ENCODE measurements at places on chromosomes 11 and 22.

DNA sequence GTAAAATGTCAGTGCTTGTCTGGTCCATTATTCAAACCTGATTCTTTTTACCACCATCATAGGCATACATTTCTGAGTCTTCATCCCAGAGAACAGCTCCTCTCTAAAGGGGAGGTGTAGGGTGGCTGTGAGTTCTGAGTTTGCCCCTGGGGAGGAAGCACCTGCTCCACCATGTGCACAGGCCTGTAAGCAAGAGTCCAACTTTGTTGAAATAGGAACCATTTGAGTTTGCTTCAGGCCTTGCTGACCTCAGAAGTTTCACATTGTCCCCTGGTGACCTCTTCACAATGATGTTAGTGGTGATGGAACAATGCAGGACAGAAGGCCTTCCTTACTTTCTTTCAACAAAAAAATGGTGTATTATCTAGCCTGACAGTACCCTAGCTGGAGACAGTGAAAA is 54.6 kb upstream of the TOP3B start:
- DNase-seq = no peak

GRCh38 chr11:73982990-73983740 is 522 bp upstream of the UCP2 start:
- DNase-seq = peak; percentile 56

DNA sequence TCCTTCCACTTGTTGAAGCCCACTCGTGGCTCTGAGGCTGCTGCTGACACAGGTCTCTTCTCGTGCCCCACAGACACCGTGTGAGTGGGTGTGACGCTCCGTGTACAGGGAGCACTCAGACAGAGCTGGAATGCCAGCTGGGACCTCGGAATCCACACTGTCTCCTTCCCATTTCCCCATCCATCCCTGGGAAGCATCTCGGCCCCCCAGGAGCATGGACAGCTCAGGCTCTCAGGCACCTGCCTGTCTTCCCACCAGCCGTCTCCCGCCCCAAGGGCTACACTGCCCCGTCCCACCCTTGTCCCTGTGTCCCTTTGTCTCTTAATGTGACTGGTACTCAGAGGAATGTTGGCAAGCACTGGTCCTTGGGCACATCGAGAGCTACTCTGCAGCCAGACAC is 63.8 kb downstream of the ARHGAP8 start:
- DNase-seq = no peak

DNA sequence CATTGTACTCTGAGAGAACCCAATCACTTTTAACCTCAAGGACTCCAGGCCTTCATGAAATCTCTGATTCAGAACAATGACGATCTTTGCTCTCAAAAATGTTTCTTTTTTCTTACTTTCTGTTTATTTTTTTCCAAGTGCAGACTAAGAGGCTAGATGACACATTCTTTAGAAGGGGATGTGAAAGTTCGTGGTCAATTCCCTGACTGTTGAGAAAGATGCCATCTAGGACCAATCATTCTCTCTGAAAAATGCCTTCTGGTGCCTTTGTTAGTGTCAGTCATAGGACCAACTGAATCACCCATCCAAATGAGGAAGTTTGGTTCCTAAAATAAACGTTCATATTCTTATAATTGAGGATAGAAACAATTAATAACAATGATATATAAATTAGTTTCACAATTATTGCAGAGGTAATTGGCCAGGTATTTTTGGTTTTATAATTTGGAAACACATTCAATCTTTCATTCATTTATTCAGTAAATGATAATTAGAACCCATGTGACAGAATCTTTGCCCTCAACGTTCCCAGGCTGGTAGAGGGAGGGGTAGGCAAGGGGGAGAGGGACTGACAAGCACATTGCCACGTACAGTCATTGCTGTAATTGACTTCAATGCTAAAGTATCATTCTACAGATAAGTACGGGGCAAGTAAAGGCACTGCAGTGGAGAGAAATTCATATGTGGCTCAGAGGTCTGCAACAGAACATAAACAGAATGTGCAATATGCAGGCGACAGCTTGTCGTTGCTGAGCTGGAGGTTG is 333.4 kb upstream of the MPPED2 start:
- no peak for DNase-seq

DNA sequence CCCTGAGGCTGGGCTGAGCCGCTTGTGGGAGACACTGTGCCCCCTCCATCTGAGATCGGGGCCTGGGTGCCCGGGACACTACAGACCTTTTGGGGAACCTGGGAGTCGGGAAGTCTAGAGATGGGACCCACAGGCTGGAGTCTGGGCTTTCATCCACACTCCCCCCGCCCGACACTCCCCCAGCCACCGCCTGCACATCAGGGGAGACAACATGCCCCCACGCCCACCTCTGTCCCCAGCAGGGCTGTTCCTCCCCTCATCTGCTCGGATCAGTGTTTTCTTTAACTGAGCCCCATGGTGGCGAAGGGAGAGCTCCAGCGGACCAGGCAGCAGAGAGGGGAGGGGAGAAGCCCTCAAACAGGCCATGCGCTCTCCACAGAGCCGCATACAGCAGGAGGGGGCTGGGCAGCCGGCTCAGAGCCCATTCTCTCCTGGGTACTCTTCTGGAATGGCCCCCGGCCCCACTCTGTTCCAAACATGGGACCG is 174.7 kb downstream of the IGLL1 start:
- no peak for DNase-seq

DNA sequence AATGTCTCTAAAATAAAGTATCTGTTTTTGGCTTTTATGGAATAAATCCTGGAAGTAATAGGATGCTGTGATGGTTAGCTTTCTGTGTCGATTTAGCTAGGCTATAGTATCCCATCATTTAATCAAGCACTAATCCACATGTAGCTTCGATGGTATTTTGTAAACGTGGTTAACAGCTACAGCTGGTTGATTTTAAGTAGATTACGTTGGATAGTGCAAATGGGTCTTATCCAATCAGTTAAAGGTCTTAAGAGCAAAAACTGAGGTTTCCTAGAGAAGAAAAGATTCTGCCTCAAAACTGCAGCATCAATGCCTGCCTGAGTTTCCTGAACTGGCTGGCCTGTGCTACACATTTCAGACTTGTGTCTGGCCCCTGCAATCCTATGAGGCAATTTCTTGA is 314.2 kb upstream of the SORL1-AS1 start:
- no peak for DNase-seq

- DNase-seq = no peak
Observed at GRCh38 chr11:69125861-69126260, 29.9 kb upstream of the SMIM38 start.

- no peak for DNase-seq
Observed at GRCh38 chr11:132402071-132402684, 1031.8 kb downstream of the NTM start.

DNA sequence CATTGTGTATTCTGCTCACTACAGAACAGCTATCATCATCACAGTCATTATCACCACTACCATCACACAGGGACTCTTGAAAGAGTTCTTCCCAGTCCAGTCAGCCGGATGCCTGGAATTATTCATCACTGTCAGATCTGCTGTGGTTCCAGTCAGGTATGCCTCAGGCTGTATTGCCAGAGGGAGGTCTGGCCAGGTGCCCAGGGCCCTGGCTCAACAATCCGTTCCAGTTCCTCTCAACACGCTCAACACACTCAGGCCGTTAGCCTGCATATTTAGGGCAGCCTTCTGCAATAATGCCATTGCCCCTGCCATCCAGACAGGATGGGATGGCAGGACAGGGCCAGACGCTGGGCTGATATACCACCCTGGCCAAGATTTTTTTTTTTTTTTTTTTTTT is 28.6 kb upstream of the RASL10A start:
- DNase-seq = peak; percentile 84

- DNase-seq = no peak
Observed at GRCh38 chr11:47415091-47415854, 6.9 kb downstream of the SLC39A13 start.

GRCh38 chr11:35298369-35298768 is 121.0 kb downstream of the SLC1A2 start:
- no peak for DNase-seq

DNA sequence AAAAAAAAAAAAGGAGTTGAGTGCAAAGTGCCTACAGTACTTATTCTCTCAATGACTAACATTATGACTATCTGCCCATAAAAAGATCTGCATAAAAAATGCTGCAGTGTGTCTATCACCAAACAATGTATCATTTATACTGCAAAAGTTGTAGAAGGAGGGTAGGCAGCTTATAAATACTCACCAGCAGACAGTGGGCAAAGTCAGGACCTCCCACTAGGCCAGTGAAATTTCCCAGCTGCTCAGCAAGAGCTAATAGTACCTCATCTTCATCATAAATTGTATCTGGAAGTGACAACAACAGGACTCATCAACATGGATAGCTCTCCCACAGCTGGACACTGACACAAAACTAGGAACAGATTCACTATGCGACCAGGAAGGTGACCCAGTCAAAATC is 1.6 kb downstream of the PPP2R1B start:
- no peak for DNase-seq

DNA sequence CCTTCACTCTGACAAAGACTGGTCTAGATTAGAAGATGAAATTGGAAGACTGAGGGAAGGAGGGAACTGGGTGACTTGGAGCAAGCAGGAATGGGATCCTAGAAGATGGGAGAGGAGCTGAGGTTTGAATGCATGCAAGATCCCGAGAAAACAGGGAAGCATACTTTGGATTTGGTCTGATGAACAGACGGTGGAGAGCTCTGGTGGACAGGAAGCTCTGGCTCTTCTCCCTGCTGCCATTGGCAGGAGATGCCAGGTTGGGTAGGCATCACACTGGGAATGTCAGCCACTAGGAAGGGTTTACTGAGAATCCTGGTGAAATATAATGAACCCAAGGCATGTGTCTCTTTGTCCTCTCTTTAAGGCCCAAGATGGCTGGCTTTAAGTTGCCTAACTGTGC is 16.5 kb downstream of the NAV2 start:
- no peak for DNase-seq

GRCh38 chr22:23565915-23566704 is 14.0 kb downstream of the IGLL1 start:
- DNase-seq = no peak

DNA sequence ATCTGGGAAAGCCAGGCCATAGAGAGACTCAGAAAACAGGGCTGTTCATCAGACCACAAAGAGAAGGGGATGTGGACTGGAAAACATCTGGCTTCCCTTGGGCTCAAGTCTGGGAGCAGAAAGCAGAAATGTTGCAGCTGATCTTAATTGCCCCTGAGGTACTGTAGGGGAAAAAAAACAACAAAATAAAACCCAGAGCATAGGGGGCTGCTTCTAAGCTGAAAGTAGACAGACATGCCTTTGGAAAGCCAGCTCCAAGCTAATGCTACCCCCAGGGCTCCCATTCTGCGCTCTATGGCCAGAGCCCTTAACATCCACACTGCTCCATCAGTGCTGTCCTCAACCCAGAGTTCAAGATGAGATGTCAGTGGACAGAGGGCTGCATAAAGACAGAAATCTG is 2.0 kb upstream of the PACSIN3 start:
- no peak for DNase-seq

DNA sequence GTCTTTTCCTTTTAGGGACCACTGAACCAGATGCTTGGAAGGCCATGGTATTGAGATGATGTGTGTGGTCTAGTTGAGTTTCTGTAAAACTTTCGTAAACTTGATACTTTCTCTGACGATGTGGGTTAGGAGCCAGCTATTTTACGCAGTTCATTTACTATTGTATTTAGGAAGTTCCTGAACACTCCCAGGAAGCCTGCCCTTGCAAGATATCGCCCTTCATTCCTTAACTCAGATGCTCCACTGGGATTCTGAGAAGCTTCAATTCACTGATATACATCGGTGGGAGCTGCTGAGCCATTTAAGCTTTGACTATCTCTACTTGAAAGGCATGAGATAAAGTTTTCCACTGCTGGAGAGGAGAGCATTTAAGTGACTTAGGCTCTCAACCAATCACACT is 121.3 kb downstream of the CSNK2A3 start:
- DNase-seq = no peak

- DNase-seq = no peak
Observed at GRCh38 chr22:38866399-38867123, 5.5 kb downstream of the CBX6 start.

DNA sequence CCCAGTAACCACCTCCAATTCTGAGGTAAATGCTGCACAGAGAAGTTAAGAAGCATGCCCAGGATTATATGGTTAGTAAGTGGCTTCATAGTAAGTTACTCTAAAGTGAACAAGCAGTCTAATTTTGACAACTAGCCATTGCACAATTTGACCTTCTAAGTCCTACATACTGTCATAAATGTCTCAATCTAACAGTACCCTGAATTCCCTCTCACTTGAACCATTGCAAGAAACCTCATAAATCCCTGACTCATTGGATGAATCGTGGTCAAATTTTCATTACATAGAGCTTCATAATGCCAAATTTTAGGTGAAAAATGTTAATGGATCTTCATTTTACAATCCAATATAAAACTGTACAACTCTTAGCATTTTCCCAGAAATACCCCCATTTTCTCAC is 217.3 kb upstream of the GRIA4 start:
- DNase-seq = peak; percentile 33

DNA sequence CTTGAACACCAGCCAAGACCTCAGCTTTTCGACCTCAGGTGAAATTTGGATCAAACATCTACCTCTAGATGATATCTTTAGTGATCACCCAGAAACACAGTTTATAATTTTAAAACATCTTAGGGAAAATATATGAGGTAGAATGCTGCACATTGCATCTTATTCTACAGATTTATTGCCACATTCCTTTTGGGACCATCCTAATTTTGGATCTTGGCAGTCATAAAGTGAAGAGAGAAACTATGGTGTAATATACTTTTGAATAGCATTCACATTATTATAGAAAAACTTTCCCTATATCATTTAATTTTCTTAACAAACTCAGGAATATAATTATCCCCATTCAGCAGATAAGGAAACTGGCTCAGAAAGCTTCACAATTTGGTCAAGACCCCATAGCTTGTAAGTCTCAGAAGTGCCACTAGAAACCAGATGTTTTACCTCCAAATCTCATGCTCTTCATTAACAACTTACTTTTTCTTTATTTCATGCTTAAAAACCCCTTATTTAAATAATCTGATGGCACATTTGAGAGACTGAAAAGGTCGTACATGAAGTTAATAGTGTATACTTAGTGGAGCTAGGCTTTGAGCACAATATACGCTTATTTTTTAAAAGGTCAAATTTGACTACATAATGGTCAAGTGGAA is 199.2 kb upstream of the CTSC start:
- no peak for DNase-seq

DNA sequence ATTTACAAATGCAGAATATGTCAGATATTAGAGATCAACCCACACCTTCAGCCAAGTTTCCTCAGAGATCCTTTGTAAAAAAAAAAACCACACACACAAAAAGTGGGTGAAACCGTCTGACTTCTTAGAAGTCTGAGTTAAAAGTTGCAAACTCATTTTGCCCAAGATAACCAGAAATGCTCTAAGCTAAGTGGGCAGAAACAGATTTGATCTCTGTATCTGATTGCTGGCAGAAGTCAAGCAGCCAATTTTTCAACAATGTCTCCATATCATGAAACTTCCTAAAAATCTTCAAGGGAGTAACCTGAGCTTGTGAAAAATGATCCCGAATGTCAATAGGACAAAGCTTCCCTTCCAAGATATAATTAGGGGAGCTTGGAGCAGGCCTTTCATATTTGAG is 28.6 kb upstream of the ATXN10 start:
- DNase-seq = no peak

- DNase-seq = no peak
Observed at GRCh38 chr11:12640926-12641849, 33.0 kb upstream of the TEAD1 start.

Data from BJ (cell line).